ENCODE measurements at places on chromosomes 5 and 9.

GRCh38 chr5:135073761-135074345 is 39.8 kb upstream of the PITX1 start:
- H3K27ac ChIP-seq = no peak overlapping the region
- H3K4me1 ChIP-seq = no peaks in the 10 kb centered on the region
- H3K36me3 ChIP-seq = no peaks in the 10 kb centered on the region
- no peak overlapping the region for H3K4me3 ChIP-seq

- no peak for DNase-seq
- no peaks in the 10 kb centered on the region for H3K36me3 ChIP-seq
- no peak overlapping the region for H3K27ac ChIP-seq
- H3K4me3 ChIP-seq = no peak overlapping the region
- no peaks in the 10 kb centered on the region for H3K27me3 ChIP-seq
Measured at GRCh38 chr9:76136986-76137385, 246.5 kb downstream of the PCSK5 start.

DNA sequence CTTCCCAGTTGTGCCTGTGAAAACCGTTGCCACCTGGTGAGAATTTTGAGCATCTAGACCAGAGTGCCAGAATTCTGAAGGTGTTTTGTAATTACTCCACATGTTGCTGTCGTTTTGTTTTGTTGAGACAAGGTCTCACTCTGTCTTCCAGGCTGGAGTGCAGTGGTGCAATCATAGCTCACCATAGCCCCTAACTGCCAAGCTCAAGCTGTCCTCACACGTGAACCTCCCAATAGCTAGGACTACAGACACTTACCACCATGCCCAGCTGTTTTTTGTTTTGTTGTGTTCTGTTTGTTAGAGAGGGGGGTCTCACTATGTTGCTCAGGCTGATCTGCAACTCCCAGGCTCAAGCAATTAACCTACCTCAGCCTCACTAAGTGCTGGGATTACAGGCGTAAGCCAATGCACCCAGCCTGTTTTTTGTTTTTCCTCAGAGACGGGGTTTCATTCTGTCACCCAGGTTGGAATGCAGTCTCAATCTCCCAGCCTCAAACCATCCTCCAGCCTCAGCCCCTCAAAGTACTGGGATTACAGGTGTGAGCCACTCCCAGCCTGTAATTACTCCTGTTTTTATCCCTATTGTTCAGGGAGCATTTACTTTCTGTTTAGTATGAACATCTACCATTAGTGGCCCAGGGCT is 121.1 kb upstream of the DMRT1 start:
- no peaks in the 10 kb centered on the region for H3K36me3 ChIP-seq
- H3K27me3 ChIP-seq = peaks cover 1% of the 10 kb centered on the region
- H3K4me3 ChIP-seq = no peak overlapping the region
- no peak overlapping the region for H3K27ac ChIP-seq
- DNase-seq = no peak

GRCh38 chr5:154797762-154798161 is 42.6 kb downstream of the LARP1 start:
- no peak for DNase-seq
- peaks cover 67% of the 10 kb centered on the region for H3K36me3 ChIP-seq
- H3K27ac ChIP-seq = no peak overlapping the region
- no peak overlapping the region for H3K4me3 ChIP-seq
- no peaks in the 10 kb centered on the region for H3K27me3 ChIP-seq

DNA sequence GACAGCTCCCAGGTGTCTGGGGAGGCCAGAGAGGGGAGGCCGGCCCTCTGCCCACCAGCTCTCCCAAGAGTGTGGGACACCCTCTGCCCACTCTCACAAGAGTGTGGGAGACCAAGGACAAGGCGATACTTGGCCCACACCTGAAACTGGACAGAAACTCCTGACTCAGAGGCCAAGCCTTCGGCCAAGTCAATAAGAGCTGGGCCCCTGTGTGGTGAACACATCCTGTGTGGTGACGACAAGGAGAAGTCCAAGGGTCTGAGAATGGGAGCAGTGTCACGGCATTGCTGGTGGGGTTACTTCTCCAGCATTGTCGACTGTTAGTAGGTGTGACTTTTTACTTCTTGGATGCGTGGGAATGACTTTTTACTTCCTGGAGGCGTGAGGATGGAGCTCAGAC is 14.6 kb upstream of the F2RL1 start:
- H3K36me3 ChIP-seq = no peaks in the 10 kb centered on the region
- peaks cover 2% of the 10 kb centered on the region for H3K27me3 ChIP-seq
- no peaks in the 10 kb centered on the region for H3K4me1 ChIP-seq
- H3K4me3 ChIP-seq = no peak overlapping the region
- no peak for DNase-seq

DNA sequence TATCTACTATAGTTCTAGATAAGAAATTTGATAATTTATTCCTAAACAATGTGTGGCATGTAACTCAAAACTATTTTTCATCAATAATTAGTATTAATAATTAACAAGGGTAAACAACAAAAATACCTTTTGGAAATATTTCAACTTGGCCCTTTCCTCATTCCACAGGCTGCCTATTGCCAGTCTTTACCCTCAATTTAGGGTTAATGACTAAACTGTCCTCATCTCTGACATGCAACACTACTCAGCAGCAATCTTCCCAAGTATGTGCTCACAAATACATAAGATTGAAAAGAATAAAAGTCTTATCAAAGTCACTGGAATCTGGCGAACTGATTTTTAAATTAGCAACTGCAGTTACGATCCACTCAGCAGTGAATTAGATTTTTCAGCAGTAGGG is 153.6 kb downstream of the GLIS3 start:
- peaks cover 17% of the 10 kb centered on the region for H3K27me3 ChIP-seq
- no peak overlapping the region for H3K27ac ChIP-seq
- no peak for DNase-seq
- H3K36me3 ChIP-seq = no peaks in the 10 kb centered on the region

GRCh38 chr9:4137681-4138099 is 162.2 kb downstream of the GLIS3 start:
- no peak for DNase-seq
- H3K36me3 ChIP-seq = no peaks in the 10 kb centered on the region
- peaks cover 4% of the 10 kb centered on the region for H3K4me1 ChIP-seq
- peaks cover 1% of the 10 kb centered on the region for H3K27me3 ChIP-seq
- H3K27ac ChIP-seq = no peak overlapping the region

- H3K4me1 ChIP-seq = peaks cover 2% of the 10 kb centered on the region
- no peak for DNase-seq
- H3K4me3 ChIP-seq = no peak overlapping the region
Measured at GRCh38 chr9:70352802-70353201, 61.7 kb downstream of the KLF9 start.

Data from activated CD8-positive, alpha-beta T cell treated with anti-CD3 and anti-CD28 coated beads for 36 hours (primary cell).